OCI-LY7 (cell line): ENCODE measurements at places on chromosomes 12 and 14. TPM values are rescaled to one million over a fixed set of nuclear protein-coding genes. Genes with fewer than 3 reads are reported as not detected.
A peak's percentile ranks its signal among the peaks of the same experiment; 100 is the strongest.

Gene DUSP16
- 6.7 and 11.8 TPM in 2 replicates for total RNA-seq

Gene PAH
- not detected in 2 replicates for total RNA-seq

Gene KRT6C
- total RNA-seq = not detected in 2 replicates

Gene STXBP6
- total RNA-seq = 0.48 and 1.2 TPM in 2 replicates

- no peak for DNase-seq
These were observed 49.2 kb upstream of the EIF5 start for GRCh38 chr14:103284574-103285467.

- DNase-seq = peak; percentile 59
These were observed 598 bp downstream of the HIF1A start for GRCh38 chr14:61695695-61696527.

GRCh38 chr12:116339800-116340371, 62.4 kb upstream of the MED13L start:
- no peak for DNase-seq

- DNase-seq = no peak
These were observed 27.2 kb downstream of the KRT80 start for GRCh38 chr12:52164624-52165023.

- DNase-seq = no peak
These were observed 26.8 kb downstream of the CORO1C start for GRCh38 chr12:108704527-108704926.

GRCh38 chr14:22613106-22613695, 15.1 kb downstream of the ABHD4 start:
- no peak for DNase-seq

GRCh38 chr12:11553871-11554533, 95.5 kb upstream of the ETV6 start:
- DNase-seq = peak; percentile 78

- no peak for DNase-seq
These were observed 70.7 kb downstream of the HSD17B6 start for GRCh38 chr12:56833780-56834179.

- DNase-seq = no peak
These were observed 150.3 kb downstream of the DPF3 start for GRCh38 chr14:72743626-72744025.

GRCh38 chr12:49582201-49582600, 14.3 kb upstream of the MCRS1 start:
- no peak for DNase-seq

DNA sequence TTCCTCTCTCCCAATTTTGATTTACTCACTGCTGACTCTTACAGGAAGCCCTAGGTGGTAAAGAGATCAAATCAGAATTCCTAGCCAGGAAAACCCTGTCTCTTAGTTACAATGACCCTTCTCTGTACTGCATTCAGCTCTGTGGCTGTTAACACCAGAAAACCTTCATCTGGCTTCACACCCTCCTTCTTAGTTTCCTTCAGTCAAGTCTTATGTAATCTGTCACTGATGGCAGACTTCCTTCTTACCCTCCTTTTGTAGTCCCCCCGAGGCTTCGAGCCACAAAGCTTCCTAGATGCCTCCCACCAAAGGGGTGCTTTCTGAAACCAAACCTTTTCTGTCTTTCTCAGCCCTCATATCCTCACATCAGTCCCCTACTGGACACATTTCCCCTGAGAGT, 16.5 kb downstream of the NGDN start:
- DNase-seq = no peak

DNA sequence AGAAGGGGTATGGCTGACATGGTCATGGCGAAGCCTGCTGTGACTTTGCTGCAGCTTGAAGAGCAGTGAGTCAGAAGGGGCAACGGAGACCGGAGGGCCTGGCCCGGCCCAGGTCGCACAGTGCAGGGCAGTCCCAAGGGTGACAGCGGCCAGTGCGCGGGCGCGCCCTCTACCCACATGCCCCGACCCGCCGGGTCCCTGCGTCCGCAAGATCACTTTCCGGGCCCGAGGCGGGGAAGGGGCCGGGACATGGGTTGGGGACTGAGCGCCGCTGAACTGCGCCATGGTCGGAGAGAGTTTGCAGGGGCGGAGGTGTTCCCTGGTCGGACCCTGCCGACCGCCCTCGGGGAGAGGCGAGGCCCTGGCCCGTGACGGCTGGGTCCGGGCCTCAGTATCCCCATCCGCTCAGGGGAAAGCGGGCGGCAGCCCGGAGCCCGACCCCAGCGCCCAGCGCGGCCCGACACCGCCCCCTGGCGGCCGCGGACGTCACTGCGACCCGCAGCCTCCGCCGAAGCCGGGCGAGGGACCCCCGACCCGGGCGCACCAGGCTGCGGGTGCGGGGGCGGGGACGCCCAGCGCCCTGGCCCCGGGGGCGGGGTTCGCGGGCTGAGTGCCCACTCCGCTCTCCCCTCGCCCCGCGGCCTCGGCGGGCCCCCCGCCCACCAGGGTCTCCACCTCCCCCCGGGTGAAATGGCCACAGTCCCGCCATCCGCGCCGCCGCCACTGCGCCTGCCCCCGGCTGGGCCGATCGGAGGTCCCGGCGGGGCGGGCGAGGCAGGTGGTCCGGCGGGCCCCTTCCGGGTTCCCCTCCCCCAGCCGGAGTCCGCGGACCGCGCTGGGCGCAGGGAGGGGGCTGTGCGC, 7.2 kb upstream of the ANKRD9 start:
- peak; percentile 46 for DNase-seq

- DNase-seq = no peak
These were observed 152.7 kb upstream of the EEA1 start for GRCh38 chr12:93081810-93082165.

DNA sequence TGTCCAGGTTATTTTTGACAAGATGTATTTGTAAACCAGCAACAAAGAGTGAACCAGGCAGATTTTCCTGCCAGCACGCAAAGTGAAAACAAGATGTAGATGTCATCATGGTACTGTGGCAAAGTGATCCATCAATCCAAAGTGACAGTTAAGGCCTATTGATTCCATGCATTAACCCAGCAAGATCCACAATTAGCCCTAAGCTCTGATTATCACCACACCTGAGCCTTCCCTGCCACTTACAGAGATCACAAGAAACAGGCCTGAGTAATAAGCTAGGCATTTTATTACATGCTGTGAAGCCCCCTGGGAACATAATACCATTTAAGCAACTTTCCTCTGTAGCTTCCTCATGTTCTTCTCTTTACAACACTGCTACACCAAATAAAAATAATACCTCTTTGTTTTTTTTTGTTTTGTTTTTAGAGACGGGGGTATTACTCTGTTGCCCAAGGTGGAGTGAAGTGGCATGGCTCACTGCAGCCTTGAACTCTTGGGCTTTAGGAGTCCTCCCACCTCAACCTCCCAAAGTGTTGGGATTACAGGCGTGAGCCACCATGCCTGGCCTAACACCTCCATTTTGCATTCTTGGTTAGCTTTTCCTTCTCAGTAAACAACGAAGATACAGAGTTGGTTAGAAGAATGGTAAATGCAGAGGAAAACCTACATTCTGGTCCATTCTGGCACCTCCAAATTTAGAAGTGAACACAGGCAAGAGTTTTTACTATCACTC, 85.5 kb downstream of the STON2 start:
- no peak for DNase-seq

DNA sequence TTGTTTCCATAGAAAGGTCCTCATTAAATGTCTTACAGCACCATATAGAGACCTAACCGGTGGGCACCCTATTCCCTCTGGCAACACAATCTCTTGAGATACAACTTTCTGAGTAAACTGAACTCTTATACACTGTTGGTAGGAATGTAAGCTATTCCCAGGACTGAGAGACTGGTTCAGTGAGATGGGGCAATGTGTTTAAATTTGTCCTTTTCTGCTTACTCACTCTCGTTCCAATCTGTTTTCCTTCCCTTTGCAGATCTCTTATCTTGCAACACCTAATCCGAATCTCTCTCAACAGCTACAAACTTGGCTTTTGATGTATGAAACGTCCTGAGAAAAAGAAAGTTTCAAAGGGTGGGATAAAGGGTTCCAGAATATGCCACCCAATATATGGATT, 26.1 kb upstream of the ETV6 start:
- no peak for DNase-seq

- DNase-seq = no peak
These were observed at the start of gene SLC6A13 for GRCh38 chr12:262817-263216. Gene SLC6A13 (minus strand): TSS chr12:262836. CDS start chr12:260052, 2,784 bp downstream.

DNA sequence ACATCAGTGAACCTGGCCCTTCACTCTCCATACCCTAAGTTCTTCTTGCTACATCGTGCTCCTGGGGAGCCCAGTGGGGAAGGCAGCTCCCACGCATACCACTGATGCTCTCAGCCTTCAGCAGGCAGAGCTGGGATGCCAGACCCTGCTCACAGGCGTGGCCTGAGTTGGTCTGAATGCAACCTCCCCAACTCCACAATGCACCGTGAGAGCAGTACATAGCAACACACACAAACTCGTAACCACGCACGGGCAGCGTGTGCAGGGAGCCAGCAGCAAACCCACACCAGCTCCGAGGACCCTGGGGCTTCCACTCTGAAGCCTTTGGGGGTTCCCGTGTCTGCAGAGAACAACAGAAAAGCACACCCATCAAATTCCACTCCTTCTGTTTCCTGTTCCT, 37.3 kb downstream of the ANO2 start:
- no peak for DNase-seq

DNA sequence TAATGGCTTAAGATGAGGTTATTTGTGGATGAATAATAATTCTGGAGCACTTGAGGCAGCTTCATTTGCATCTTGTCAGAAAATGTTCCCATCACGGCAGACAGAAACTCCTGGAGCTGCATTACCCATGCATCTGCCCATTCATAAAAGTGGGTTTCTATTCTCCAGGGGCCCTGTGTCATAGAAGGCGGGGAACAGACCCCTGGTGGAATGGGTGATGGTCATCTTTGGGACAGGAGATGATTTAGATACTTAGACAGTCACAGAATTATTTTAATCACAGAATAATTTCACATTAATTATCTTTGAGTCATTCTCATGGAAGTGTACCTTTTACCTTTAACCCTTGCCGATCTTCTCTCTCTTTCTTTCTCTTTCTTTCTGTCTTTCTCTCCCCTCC, 980.7 kb upstream of the TMEM132C start:
- no peak for DNase-seq

GRCh38 chr14:73896521-73896920, 9.9 kb downstream of the ZNF410 start:
- no peak for DNase-seq

DNA sequence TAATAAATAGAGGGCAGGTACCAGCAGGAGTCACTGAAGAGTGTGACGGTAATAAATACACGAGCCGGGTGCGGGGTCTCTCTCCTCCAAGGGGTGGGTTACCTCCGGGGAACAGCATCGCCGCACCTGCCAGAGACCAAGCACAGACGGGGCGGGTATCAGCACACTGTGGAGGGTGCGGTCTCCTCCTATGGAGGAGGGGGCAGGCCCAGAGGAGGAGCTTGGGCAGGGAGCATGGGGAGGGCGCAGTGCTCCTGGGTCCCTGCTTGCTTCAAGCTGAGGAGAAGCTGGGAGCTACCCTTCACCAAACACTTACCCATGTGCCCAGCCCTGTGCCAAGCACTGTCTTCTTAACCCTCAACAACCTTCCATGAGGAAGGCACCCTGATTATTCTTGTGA, 12.8 kb downstream of the PGF start:
- DNase-seq = no peak

DNA sequence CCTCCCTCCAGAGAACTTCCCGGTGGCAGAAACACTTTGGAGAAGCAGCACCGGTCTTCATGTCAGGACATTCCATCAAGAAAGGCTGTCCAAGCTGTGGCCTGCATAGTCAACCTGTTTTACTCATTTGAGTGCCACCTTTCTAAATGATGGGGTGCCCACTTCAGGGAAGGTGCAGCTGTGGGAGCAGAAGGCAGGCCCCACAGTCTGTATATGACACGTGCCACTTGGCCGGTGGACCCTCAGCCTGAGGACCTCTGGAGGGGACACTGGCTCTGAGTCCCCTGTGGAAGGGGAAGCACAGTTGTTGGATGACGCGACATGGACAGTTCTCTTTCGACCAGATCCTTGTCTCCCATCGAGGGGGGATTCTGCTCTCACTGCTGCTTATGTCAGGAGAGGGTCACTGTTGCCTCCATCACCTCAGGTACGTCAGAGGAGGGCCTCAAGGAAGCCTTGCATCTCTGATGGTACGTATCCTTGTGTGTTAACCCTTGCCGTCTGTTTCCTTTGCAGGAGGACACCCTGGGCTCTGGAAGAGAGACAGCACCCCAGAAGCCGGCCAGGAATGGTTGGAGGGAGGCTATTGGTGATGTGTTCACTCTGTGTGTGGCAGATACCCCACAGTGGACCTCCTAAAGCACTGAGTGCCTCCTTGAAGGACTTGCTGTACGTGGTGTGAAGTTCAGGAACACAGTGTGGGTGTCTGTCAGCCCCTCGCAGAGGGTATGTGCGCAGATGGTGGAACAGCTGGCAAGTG, 132.1 kb upstream of the RTL1 start:
- DNase-seq = no peak

DNA sequence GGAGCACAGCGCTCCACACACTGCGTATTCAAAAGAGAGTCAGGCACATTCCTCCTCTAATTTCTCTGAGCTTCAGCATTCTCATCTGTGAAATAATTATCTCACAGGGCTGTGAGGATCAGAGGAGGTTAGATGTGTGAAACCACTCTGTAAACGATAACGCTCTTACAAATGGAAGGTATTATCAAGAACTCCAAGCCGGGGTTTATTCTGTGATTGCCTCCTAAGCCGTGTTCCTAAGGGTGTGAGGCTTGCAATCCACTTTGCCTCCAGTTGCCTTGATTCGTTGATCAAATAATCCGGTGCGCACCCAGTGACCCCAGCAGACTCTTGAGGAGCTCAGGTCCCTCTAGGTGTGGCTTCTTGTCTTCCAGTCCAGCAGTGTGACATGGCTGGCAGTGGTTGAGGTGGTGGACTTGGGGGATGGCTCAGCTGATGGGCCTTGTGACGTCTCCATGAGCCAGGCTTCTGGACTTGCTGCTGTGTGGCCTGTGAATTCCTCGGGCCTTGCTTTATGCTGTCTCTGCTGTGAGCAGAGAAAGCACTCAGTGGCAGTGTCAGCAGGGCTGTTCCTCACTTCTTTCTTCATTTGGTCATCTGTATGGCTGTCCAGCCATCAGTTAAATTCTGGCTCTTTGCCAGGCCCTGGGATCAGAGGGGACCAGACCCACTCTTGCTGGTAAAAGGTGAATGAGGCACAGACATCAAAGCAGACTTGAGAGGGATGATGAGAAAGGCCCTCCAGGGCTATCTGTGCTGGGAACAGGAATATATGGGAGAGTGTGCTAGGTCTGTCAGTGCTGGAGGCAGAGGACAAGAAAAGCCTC, 71.0 kb downstream of the SLC25A47 start:
- DNase-seq = no peak

GRCh38 chr14:28584951-28585350, 181.6 kb upstream of the FOXG1 start:
- DNase-seq = no peak

DNA sequence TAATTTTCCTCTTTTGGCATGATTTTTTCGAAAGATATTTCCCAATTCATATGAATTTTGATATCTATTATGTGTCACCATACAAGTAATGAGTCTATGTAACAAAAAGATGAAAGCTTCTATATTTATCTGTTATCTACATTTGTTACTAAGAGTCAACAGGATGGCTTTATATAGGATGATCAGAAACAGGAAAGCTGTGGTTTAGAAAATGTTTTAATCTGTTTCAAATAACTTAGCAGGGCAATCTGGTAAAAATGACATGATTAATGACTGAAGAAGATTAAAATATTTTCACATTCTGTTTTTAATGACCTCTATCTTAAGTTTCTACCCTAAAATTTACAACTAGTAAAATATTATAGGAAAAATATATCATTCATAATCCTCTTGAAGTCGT, 105.8 kb downstream of the MSRB3 start:
- DNase-seq = no peak
